ENCODE measurements at places on chromosomes 1 and 21.

- no peak for DNase-seq
These were observed 193.2 kb downstream of the C1orf94 start for GRCh38 chr1:34369701-34370455.

GRCh38 chr1:118366286-118366685 lies 181.3 kb upstream of the SPAG17 start:
- no peak for DNase-seq

DNA sequence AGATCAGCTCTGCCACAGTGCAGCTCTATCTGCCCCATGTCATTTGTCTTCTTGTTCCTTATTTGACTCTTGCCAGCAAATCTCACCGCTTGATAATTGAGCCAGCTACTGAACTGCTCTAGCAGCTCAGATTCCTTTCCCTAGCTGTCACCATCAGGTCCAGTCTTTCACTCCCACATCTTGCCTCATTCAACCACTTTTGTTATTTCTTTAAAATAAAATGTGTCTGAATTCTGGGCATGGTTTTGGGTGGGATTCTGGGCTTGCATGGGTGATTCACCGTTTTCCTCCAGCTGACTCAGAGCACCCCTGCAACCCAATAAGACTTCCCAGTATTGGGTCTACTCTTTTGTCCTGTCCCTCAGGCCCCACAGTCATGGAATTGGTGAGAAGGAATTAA lies 215.7 kb downstream of the DSCAM start:
- no peak for DNase-seq

DNA sequence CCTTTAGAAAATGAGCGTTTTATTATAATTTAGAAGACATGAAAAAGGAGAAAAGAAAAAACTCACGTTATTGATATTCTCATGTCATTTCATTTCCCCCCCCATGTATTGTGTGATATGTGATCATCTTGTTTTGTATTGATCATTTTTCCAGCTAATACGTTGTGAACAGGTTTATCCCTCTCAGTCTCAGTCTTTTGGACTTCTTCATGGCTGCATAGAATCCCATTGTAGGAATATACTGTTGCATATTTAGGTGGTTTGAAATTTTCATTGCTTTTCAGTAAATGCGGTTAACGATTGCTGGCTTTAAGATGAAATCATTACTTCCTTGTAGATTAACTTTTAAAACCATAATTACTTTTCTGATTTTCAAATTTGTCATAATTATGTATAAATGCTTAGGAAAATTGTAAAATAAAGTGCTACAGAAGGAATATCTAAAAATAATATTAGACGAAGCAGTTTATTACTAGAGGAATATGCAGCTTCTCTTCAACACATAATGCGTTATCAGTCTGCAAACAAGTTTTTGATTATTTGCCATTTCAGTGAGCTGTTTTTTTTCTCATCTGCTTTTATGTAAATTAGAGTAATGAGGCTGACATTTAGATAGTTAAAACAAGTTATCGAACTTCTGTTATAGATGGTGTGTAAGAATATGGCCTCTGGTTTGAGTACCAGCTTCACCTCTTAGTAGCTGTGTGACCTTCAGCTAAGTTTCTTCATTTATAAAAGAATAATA lies 1.8 kb downstream of the SON start:
- no peak for DNase-seq

GRCh38 chr1:26084091-26084561 lies 16.7 kb upstream of the TRIM63 start:
- DNase-seq, result no peak

DNA sequence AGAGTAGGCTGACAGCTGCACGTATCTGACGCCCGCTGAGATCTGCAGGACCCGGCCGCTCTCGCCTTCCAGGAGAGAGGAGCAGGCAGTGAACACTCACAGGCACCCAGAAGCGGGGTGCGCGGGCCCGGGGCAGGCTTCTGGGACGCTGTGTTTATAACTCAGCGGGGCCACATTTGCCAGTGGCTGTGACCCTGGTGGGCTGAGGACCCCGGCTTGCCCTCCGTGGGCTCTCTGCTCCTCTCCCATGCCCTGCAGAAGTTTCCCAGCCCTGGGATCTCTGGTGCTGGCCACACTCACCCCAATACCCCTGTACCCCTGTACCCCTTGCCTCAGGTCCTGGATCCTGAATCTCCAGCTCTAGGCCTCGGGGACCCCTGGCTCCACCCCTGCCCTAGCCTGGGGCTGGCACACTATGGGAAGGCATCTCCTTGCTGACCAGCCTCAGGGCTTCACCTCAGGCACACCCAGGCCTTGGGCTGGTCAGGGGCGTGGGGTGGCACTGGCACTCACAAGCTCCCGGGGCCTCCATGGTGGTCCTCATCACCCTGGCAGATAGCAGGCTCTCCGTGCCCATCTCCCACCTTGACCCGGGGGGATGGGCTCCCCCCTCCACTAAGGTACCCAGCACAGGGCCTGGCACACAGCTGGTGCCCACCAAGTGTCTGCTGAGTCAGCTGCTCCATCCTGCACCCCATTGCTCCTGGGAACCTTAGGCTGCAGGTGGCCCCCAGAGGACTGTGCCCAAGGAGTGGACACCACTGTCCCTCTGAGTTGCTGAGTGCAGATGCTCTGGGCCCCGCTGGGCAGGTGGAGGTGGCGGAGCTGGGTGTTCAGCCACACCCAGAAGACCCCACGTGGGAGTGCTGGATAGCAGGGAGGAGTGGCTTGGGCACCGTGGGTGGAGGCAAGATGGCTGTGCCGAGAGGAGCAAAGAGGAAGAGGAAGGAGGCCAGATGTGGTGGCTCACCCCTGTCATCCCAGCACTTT lies 32.4 kb downstream of the MORN1 start:
- DNase-seq, result no peak

DNA sequence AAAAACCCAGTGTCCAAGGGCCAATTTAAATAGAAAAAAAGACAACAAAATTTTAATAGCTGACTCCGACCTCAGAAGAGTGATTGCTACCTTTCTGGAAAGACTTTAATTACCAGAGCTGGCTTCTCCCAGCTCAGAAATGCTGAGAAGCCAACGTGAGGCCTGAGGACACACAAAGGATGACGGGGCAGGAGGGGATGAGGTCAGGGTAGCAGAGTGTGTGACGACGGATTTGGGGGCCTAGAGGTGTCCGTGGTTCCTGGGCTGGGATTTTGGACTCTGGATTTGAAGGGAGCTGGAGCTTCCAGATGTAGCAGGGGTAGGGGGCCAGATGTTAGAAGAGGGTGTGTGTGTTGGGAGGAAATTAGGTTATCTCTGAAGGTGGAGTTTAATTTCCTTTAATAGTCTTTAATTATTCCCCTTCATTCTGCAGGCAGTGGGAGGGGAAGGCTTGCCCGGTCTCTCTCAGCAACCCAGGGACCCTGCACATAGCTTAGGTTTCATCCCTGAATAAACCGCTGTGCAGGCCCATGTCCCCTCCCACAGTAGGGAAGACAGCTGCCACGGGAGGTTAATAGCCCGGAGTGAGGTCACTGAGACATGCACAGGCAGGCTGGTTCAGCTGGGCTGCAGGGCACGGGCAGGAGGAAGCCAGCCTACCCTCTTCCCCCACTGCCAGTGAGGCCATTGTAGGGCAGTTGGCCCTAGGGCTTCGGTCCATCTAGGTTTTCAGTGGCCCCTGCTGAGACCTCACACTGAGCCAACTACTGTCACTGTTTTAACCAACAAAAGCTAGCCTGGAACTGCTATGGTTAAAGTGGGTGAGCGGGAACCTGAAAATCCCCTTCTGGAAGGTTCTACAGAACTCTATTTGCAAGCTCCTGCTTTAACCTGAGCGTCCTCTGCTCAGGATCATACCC lies 3.8 kb upstream of the PADI3 start:
- no peak for DNase-seq

- no peak for DNase-seq
These were observed 83.4 kb upstream of the KCNE2 start for GRCh38 chr21:34280389-34280795.

DNA sequence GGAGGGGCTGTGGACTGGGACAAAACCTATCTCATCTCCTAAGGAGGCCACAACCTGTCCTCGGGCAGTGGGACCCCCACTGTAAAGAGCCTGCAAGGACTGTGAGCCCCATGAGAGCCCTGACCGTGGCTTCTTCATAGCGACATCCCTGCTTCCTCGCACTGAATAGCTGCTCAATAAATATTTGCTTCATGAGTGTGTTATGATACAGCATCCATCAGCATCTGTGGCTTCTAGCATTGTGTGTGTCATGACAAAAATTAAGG lies 40.5 kb upstream of the CSF3R start:
- DNase-seq, result no peak

DNA sequence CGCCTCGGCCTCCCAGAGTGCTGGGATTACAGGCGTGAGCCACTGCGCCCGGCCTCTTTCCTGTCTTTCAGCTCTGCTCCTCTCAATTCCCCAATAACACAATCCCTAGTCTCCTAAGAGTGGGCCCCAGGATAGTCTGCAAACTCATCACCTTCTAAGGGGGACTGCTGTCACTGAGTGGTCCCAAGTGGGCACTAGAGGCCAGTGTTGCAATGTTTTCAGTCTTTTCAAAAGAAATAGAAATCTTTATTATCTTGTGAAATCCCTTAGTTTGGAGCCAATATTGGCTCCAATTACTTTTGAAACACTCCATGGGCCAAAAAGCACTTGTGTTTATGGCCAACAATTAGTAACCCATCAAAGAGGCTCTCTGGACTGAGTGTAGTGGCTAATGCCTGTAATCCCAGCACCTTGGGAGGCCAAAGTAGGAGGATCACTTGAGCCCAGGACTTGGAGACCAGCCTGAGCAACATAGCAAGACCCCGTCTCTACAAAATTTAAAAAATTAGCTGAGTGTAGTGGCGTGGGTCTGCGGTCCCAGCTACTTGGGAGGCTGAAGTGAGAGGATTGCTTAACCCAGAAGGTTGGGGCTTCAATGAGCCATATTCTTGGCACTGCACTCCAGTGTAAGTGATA lies 28.6 kb upstream of the ZNF697 start:
- no peak for DNase-seq

DNA sequence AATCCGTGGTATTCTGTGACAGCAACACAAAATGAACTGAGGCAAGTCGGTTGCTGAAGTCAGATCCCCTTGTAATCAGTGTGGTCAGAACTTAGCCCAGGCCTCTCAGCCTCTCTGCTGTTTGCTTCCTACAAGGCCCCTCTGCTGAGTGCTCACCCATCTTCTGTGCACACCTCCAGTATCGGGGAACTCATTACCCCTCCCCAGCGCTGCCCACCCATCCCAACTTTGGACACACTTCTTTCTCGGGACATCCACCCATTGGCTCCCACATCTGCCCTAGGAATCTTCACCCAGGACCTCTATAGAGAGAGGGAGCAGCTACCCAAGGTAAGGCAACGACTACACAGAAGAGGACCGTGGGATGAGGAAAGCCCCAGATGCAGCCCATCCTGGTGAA lies 217.5 kb downstream of the MATN1 start:
- no peak for DNase-seq

DNA sequence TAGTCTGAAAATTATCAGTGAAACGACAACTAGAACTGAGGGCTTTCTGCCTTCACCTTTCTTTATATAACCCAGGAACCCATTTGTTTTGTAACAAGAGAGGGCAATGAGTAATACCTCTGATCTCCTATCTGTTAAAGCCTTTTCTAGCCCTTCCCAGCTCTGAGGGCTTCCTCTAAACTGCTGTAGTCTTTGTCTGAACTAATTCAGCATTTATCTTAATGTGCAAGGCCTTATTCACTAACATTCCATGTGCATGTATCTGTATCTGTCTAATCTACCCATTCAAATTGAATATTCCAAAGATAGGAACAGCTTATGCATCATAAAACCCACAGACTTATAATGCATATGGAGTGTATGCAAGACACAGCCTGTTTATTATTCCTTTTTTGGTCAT lies 167.1 kb downstream of the LYPLAL1 start:
- no peak for DNase-seq

- DNase-seq, result no peak
These were observed at the start of gene TEX35 for GRCh38 chr1:178512566-178513277. Gene TEX35 (plus strand): TSS chr1:178513109. CDS start chr1:178513189, 80 bp downstream.

DNA sequence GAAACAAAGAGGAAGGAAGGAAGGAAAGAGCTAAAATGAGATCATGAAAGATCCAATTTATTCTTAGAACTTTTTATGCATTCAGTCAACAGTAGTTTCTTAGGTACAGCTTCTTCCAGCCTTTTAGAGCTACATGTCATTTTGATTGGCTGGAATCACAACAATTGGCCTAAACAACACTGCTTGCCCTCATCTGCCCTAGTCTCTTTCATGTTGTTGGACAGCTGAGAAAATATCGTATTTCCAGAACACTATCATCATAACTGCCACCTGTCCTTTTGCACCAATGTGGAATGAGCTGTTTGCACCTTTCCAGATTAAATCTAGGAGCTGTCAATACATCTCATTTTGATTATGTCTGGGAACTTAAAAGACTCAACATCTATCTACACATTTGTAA lies 161.7 kb downstream of the TGFBR3 start:
- no peak for DNase-seq

DNA sequence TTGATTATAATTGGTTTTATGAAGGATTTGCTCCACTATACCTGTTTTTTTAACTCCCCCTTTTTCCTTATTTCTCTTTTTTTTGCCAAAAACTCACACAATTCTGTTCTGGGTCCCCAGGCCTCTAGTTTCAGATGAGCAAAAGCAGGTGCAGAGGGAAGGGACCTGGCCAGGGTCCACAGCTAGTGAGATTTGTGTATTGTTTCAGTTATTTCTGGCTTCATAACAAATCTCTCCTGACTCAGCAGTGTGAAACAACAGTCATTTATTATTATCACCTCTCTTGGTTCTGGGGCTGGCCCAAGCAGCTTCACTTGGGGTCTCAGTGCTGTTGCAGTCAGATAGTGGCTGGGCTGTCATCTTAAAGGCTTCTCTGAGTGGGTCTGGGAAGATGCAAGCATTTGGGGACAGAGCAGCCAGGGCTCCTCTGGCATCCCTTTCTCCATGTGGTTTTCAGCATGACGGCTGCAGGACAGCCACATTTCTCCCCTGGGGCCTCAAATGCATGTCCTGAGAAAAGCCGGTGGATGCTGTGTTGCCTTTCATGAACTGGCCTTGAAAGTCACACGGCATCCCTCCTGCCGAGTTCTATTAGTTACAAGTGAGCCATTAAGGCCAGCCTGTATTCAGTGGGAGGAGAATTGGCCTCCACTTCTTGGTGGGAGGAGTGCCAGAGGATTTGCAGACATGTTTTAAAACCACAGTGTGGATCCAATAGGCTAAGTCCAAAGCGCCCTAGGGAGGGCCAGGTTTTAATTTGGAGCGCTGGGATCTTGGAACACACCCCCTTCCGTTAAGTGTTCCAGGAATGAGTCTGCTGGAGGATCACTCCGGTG lies 137.1 kb downstream of the CAMTA1 start:
- DNase-seq, result no peak

DNA sequence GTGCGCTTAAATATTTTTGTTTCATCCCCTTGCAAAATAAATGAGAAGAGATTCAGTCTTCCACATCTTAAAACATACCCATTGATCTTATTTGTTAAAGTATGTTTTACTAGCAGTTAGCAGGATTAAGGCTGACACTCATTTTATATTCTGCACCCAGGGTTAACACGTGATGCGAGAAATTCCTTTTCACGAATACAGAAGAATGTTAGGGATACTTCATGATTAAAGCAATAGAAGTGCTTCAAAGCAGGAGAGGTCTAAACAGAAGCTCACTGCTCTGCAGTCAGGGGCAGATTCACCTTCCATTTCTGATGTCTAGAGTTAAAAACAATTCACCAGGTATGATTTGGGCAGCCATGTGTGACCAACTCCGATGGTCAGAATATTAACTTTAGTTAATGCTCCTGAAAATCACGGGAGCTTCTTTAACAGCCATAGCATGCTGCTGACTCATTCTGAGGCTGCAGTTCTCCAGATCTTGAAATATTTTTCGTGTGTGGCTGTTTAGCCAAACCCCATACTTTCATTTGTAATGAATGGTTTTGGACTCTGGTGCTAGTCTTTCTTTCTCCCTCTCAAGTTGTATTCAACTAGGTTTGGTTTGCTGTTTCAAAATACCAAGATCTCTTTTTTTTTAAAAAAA lies 19.7 kb downstream of the BCAR3 start:
- DNase-seq, result no peak
